Esophagus squamous epithelium (tissue), 5 donors: ENCODE measurements at places on chromosomes 2 and 18.
A peak's percentile ranks its signal among the peaks of the same experiment; 100 is the strongest.

GRCh38 chr2:219368690-219369191 is 19.0 kb downstream of the DNPEP start:
- H3K4me3 ChIP-seq: peak overlapping the region; percentile 7
- H3K36me3 ChIP-seq: peaks cover 5% of the 10 kb centered on the region
- peak overlapping the region; percentile 45 for H3K27ac ChIP-seq
- H3K27me3 ChIP-seq: no peaks in the 10 kb centered on the region

GRCh38 chr18:5431836-5432575 is 111.8 kb downstream of the EPB41L3 start:
- H3K4me1 ChIP-seq: no peaks in the 10 kb centered on the region
- no peak overlapping the region for H3K27ac ChIP-seq
- no peak for DNase-seq
- no peaks in the 10 kb centered on the region for H3K36me3 ChIP-seq
- H3K27me3 ChIP-seq: no peaks in the 10 kb centered on the region
- no peak overlapping the region for H3K4me3 ChIP-seq

GRCh38 chr2:112006076-112006410 is 49.0 kb upstream of the TMEM87B start:
- no peaks in the 10 kb centered on the region for H3K36me3 ChIP-seq
- peak overlapping the region; percentile 73 for H3K27ac ChIP-seq
- H3K27me3 ChIP-seq: no peaks in the 10 kb centered on the region

GRCh38 chr18:63236406-63236805 is 83.2 kb downstream of the BCL2 start:
- H3K36me3 ChIP-seq: no peaks in the 10 kb centered on the region
- no peak overlapping the region for H3K4me3 ChIP-seq
- H3K27ac ChIP-seq: peak overlapping the region; percentile 53
- H3K4me1 ChIP-seq: peaks cover 15% of the 10 kb centered on the region

DNA sequence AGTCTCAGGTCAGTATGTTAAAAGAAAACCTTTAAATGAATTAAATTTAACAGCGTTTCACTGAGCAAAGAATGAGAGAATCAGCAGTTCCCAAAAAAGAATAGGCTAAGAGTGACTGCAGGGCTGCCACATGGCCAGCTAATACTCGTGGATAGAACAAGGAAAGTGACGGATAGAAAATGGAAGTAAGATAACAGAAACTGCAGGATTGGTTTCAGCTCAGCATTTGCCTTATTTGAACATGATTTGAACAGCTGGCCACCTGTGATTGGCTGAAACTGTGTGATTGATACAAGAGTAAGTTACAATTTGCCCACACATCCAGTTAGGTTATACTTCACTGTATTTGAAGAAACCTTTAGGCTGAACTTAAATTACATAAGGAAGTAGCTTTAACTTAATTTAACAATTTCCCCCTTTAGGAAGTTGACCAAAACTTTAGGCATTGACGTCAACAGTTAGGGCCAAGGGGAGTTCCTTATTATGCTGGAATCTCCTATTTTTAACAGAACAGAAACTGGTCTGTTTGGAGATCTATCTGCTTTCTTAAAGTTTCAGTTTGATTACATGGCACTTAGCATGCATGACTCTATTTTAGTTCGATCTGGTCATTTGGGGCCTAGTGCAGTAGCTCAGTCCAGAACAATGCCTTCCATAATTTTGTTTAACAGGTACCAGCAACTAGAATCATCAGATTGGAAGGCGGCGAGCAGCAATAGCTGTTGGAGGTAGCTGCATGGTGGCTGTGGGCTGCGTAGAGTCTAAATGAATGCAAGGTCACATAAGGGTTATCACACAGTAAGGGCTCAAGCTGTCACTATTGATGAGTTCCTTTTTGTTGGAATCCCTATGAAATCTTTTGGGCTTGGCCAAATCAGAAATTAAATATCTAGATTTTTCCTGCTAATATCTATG is 143.4 kb downstream of the TRIM43 start:
- no peak for DNase-seq
- H3K27me3 ChIP-seq: no peaks in the 10 kb centered on the region
- H3K36me3 ChIP-seq: no peaks in the 10 kb centered on the region
- H3K4me3 ChIP-seq: no peak overlapping the region
- no peaks in the 10 kb centered on the region for H3K4me1 ChIP-seq
- no peak overlapping the region for H3K27ac ChIP-seq

DNA sequence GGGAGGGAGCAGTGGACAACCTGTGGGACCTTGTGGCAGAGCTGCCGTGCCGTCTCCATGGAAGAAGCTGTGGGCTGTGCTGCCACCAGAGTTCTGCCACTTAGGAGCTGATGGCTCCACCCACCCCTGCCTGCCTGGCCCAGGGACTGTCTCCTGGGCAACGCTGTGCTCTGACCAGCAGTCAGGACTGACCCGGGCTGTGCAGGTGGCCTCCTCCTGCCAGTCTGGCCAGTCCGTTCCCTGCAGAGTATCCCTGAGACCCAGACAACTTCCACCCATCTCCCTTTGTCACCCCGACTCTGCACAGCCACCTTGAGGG is 12.8 kb downstream of the ASIC4 start:
- H3K36me3 ChIP-seq: no peaks in the 10 kb centered on the region
- H3K27ac ChIP-seq: no peak overlapping the region
- H3K4me3 ChIP-seq: no peak overlapping the region
- peaks cover 13% of the 10 kb centered on the region for H3K4me1 ChIP-seq

DNA sequence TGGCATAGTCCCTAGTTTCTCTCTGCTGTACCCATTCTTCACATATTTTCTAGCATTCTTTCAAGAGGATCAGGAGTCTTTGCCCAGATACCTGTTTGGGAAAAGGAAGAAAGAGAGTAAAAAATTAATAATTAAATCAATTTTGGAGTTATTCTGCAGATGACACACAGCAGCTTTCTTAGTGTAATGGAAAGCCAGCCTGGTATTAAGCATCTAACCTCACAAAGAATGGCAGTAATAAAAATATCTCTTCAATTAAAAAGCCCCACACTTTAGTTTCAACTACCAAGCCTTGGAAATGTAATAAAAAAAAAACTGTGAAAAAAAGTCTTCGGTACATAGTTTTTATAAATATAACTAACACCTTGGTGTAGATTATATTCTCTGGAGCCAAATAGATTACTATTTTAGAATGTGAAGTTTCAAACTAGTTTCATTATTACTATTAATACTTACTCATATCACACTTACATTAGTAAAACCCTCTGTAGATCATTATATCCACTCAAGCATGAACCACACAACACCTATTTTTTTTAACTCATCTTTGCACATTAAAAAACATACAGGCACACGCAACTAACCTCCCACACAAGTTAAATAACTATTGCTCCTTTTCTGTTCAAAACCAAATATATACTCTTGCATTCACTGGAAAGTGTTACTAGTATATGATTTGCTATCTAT is 90.9 kb downstream of the GPD2 start:
- no peaks in the 10 kb centered on the region for H3K27me3 ChIP-seq
- H3K36me3 ChIP-seq: peaks cover 21% of the 10 kb centered on the region
- no peak for DNase-seq
- no peak overlapping the region for H3K27ac ChIP-seq
- H3K4me1 ChIP-seq: no peaks in the 10 kb centered on the region

GRCh38 chr18:57915865-57916582 is 112.9 kb upstream of the ATP8B1 start:
- H3K4me3 ChIP-seq: no peak overlapping the region
- no peaks in the 10 kb centered on the region for H3K36me3 ChIP-seq
- H3K27ac ChIP-seq: no peak overlapping the region
- no peak for DNase-seq
- no peaks in the 10 kb centered on the region for H3K27me3 ChIP-seq

DNA sequence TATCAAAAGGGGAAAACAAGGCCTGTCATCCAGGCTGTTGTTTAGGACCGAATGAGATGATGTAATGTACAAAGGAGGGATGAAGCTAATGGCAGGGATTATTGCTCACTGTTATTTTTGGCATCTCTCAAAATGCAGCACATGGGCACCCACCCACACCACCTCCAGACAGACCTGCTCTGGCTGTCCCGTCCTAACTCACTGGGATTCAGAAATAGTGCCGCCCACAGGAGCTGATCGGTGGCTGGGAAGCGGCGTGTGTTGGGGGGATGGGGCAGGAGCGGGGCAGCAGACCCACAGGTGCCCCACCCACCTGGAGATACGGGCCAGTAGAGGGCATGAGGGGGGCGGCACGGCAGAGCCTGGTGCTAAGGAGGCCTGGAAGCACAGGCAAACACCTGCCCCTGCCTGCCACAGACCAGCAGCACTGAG is 52.2 kb downstream of the CRACDL start:
- H3K27ac ChIP-seq: peak overlapping the region; percentile 66
- no peak for DNase-seq
- peaks cover 62% of the 10 kb centered on the region for H3K4me1 ChIP-seq
- H3K36me3 ChIP-seq: no peaks in the 10 kb centered on the region
- no peak overlapping the region for H3K4me3 ChIP-seq

DNA sequence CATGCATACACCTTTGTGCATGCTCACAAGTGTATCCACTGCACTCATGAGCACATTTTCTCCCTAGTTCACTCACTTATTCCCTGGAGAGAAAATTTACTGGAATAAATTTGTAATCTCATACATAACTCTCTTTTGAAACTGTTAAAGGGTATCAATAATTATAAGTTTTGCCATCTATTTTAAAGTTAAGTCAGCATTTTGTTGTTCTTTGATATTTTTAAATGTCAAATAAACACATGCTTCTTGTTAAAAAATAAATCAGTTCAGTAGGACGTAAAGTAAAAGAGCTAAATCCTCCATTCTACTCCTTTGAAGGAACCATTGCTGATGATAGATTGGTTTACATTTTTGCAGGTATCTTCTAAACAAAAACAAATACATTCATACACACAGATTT is 522.1 kb downstream of the NR4A2 start:
- no peak overlapping the region for H3K27ac ChIP-seq
- no peaks in the 10 kb centered on the region for H3K36me3 ChIP-seq
- DNase-seq: no peak
- H3K4me3 ChIP-seq: no peak overlapping the region

GRCh38 chr18:77108001-77108692 is 24.4 kb downstream of the MBP start:
- no peaks in the 10 kb centered on the region for H3K27me3 ChIP-seq
- H3K4me3 ChIP-seq: peak overlapping the region; percentile 23
- H3K36me3 ChIP-seq: peaks cover 22% of the 10 kb centered on the region
- peaks cover 90% of the 10 kb centered on the region for H3K4me1 ChIP-seq

DNA sequence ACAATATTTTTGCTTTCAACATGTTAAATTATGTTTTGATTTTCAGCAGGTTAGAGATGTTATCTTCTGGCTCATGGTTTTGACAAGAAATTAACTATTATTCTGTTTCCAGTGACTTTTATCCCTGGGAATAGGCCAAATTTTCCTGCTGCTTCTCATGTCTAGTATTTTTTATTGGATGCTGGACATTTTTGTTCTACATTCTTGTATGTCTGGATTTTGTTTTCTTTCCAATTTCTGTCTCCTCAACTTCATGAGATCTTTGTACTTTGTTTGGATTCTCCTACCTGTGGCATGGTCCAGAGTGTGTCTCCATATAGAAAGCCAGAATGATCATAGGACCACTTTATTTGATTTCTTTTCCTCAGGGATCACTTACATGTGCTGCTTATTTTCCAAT is 33.1 kb upstream of the MYO1B start:
- H3K4me3 ChIP-seq: no peak overlapping the region

DNA sequence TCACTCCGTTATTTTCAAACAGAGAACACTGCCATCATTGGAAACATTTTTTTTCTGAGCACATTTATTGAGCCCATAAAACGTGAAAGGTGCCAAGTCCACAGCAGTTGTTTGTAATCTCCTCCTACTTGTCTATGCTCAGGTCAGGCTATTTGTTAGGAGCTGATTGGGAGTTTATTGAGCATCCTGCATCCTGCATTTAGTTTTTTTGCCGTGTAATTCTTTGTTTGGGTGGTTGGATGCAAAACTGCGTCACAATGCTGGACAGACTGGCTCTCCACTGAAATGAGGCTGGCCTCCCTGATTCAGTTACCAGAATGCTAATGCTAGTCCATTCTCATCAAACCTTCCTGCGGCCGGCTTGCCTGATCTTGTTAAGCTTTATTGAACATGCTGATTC is 71.4 kb downstream of the RAPGEF4 start:
- no peak for DNase-seq
- peaks cover 11% of the 10 kb centered on the region for H3K4me1 ChIP-seq
- no peaks in the 10 kb centered on the region for H3K36me3 ChIP-seq
- H3K27me3 ChIP-seq: no peaks in the 10 kb centered on the region
- H3K27ac ChIP-seq: no peak overlapping the region

GRCh38 chr2:28394331-28394877 is 1.7 kb downstream of the FOSL2 start:
- H3K36me3 ChIP-seq: peaks cover 5% of the 10 kb centered on the region
- H3K4me1 ChIP-seq: peaks cover 35% of the 10 kb centered on the region
- peak overlapping the region; percentile 100 for H3K27ac ChIP-seq
- no peak for DNase-seq
- peak overlapping the region; percentile 84 for H3K4me3 ChIP-seq

DNA sequence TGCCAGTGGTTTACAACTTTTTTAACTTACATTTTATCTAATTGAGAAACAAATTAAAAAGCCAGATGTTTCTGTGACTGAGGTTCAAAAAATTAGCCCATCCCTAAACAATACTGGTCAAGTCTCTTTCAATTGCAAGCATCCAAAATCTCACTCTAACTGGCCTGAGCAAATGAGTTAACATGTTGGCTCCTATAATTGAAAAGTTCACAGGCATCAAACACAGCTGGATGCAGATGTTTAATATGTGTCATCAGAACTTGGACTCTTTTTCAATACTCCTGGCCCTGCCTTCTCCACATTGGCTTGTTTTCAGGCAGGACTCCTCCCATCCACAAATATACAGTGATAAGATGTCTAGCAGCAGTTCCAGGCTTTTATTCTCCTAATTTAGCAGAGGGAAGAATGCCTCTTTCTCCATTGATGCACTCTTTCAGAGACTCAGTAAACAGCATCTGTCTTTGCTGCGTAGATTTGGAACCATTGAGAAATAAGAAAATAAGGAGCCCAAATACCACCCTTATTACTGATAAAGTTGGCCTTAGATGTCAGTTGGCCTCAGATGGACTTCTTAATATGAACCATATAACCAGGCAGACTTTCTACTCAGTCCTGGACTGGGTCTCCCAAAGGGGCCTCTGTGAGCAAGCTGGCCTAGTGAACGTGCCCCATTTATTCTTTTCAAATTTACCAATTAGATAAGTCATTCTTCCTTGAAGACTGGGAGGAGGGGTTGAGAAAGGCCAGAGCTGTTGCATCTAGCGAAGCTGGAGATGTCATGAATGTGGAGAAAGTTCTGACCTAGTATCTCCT is 30.4 kb upstream of the FN1 start:
- no peaks in the 10 kb centered on the region for H3K4me1 ChIP-seq
- DNase-seq: no peak
- no peak overlapping the region for H3K27ac ChIP-seq
- H3K4me3 ChIP-seq: no peak overlapping the region
- H3K27me3 ChIP-seq: no peaks in the 10 kb centered on the region

DNA sequence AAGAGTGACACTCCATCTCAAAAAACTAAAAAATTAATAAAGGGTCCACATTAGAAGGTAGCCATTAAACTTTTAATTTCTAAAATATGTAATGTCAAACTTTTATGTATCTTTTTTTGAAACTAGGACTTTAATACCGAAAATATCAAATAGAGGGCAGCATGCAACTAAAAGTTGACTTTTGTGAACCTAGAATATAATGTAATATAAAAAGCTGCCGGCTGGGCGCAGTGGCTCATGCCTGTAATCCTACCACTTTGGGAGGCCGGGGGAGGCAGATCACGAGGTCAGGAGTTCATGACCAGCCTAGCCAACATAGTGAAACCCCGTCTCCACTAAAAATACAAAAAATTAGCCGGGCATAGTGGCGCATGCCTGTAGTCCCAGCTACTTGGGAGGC is 62.8 kb downstream of the INO80D start:
- H3K4me1 ChIP-seq: no peaks in the 10 kb centered on the region
- H3K27ac ChIP-seq: no peak overlapping the region
- DNase-seq: no peak

- no peaks in the 10 kb centered on the region for H3K27me3 ChIP-seq
- H3K4me1 ChIP-seq: peaks cover 53% of the 10 kb centered on the region
- no peak overlapping the region for H3K4me3 ChIP-seq
Measured at GRCh38 chr2:168156661-168157060, 90.7 kb downstream of the STK39 start.
